ENCODE measurements at places on chromosomes 1 and 21.

DNA sequence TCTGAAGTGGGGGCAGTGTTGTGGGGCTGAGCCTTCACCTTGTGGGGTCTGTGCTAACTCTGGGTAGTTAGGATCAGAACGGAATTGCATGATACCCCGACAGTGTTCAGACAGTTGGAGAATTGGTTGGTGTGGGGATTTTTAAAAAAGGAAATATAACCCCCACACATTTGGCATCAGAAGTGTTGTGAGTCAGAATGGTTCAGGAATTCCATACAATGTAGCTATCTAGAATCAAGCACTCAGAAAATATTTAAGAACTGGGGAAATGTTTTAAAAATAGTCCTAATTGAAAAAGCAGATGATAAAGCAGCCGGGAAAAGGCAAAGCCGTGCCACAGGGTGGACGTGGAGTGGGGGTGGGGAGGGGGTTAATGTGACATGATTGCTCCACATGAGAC is 6.5 kb upstream of the S100A7 start:
- DNase-seq, result no peak

GRCh38 chr1:176436251-176436650 is 26.7 kb upstream of the PAPPA2 start:
- no peak for DNase-seq

DNA sequence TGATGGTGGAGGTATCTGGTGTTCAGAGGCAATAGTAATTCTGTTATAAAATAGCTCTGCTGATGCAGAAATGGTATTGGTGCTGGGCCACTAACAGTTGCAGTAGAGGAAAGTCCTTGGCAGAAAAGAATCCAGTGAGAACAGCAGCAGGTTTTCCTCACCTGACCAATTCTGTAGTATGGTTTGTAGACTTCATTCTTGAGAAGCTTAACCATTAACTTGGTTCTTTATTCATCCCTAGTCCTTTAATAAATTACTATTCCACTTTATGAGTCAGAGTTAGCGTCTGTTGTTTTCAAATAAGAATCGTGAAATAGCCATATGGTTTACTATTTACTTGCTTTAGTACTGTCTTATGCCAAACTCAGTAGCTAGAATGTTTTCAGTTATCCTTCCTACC is 128.5 kb upstream of the SERTAD4 start:
- DNase-seq, result no peak

GRCh38 chr1:227898502-227899140 is 49.1 kb downstream of the WNT9A start:
- no peak for DNase-seq

DNA sequence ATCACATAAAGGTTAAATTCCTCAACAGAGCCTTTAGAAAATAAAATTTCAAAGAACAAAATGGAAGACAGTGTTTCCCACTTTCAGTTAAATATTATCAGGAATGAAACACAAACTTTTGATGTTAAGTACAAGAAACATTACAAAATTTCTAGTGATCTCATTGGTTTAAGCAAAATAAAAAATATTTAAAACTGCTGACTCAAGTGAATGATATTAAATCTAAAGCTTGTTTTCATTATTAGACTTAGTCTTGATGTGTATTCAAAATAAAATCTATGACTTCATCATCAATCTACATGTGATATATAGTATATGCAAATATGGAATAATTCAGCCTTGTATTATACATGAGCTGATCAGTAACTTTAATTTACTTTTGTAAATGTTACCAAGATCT is 584.9 kb downstream of the PTBP2 start:
- no peak for DNase-seq

GRCh38 chr1:217605390-217605789 is 25.5 kb downstream of the GPATCH2 start:
- no peak for DNase-seq

GRCh38 chr21:41501919-41502318 is 6.0 kb downstream of the TMPRSS2 start:
- DNase-seq, result no peak

GRCh38 chr1:94783342-94784189 is 36.6 kb upstream of the SLC44A3 start:
- DNase-seq, result no peak

DNA sequence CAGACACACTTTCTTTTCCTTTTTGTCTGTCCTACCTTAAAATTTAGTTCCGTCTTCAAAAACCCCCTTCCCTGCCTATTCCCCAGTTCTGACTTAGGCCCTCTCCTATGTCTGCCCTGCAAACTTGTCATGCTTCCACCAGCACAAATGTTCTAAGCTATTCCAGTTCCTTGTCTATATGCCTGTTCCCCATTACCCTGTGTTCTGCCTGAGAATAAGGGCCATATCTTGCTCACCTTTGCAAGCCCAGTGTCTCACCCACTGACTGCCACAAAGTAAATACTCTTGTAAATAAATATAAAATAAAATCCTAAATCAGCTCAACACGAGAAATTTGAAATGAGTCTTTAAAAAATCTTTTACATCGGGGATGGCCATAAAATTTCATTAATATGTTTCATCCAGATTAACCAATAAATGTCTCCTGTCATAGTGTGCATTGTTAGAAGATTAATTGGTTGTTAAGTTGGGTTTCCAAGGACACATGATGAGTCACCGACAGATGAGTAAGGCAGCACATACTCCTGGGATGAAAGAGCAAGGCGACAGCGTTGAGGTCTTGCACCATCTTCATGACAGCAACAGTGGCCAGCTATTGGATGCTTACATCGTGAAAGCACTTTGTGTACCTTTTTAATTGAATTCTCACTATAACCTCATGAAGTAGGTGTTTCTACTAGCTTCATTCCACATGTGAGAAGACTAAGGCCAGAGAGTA is 92.6 kb upstream of the NGF start:
- no peak for DNase-seq

DNA sequence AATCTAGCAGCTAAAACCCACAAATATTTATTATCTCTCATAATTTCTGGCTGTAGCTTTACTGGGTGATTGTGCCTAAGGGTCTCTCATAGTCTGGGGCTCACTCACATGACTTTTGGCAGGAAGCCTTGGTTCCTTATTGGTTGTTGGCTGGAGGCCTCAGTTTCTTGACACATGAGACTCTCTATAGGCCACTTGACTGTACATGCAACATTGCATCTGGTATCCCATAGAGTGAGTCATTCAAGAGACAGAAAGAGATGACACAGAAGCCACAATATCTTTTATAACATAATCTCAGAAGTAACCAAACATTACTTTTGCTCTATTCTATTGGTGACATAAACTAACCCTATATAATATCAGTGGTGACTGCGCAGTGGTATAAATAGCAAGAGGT is 128.5 kb upstream of the HNRNPU start:
- no peak for DNase-seq

- DNase-seq, result no peak
Measured at GRCh38 chr21:46327711-46328110, 3.8 kb downstream of the PCNT start.

DNA sequence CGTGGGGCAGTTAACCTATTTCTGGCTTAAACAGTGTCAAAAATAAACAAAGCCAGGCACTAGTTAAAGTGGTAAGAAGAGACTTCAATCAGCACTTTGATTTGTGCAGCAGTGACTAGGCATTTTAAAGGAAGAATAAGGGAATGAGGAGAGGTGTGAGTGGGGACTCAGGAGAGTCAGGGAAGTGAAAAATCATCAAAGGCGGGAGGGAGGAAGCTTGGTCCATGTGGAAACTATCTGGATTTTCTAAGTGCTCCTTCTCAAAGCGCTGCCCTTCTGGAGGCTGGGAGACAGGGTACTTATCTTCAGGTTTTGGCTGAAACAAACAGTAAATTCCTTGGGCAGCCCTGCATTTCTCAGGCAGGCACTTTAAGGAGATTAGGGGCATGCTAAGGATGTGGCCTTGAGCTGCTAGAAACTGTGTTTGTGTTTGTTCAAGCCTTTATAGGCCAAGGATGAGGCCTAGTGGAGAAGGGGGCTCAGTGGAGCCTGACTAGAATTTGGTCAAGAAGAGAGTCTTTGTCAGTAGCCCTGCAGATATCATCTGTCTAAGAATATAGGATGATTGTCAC is 486.5 kb downstream of the SIPA1L2 start:
- DNase-seq, result no peak

DNA sequence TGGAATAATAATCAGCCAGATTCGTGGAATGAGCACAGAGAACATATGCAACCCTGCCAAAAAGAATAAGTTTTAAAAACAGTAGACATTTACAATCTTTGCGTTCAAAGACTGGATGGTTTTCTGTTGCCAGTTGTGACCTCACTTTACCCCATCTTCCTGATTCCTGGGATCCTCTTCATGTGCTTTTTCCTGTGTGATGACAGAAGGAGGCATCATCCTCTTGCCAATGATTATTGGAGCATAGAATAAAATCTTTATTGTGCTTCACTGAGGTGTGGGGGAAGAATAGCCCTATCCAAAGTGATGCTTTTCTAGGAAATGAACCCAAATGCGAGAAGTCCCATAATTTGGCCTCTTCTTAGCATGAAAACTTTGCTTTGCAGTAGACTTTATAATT is 15.0 kb upstream of the BARHL2 start:
- no peak for DNase-seq

GRCh38 chr1:228142155-228142691 is 2.1 kb downstream of the GUK1 start:
- no peak for DNase-seq

- no peak for DNase-seq
Measured at GRCh38 chr1:212987702-212988322, 27.9 kb downstream of the ANGEL2 start.

DNA sequence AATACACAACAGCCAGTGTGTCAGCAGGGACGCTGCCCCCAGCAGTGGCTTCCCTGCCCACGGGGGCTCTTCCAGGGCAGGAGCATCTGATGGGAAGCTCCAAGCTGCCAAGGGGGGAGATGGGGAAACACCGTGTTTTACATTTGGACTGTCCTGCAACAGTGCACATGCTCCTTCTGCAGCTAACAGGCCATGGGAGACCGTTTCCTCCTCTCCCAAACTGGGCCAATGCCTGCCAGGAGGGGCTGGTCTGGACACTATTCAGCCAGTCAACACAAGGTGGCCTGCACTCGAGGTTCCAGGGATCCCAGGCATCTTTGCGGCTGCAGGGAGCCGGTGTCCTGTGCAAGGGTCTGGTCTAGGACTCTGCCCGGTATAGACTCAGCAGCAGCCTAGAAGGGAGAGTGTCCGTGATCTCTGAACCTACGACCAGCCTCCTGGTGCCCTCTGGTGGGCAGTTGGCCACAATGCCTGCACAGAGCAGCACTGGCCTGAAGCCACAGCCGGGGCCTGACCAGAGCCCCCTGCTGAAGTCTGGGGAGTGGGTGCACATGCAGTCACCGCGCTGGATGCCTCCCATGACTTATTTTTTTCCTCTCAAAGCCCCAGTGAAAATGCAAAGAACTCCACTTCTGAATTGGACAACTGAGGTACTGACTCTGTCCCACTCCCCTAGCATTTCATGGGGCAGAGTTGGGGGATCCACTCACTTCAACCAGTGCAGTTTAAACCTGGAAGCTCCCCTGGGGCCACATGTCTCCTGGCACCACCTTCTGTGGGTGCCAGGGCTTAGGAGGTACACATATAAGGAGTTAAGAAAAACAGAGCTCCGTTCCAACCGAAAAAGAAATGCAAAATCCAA is 33.3 kb downstream of the RCC2 start:
- DNase-seq, result peak; percentile 83

GRCh38 chr1:78834201-78834741 is 172.3 kb downstream of the ADGRL4 start:
- DNase-seq, result no peak

- DNase-seq, result no peak
Measured at GRCh38 chr1:64546013-64546412, 76.1 kb downstream of the CACHD1 start.

GRCh38 chr1:98668733-98669132 is 7.2 kb downstream of the SNX7 start:
- no peak for DNase-seq

DNA sequence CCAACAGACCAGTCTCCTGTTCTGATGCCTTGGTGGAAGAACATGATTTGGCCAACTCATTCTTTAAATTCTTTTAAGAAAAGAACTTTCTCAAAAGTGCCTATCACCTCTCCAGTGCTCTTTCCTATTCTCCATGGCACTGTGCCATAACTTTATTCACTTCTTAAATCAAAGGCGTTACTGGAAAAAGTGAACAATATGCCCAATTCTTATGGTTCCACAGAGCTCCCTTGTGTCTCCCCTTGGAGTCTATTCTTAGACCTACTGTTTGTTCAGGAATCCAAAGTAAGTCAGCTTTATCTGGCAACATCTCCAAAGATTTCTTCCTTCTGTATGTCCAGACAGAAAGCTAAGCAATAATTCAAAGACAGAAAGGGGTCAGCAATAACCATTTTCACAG is 111.9 kb upstream of the MAGI3 start:
- no peak for DNase-seq

Data from GM12892 (cell line).